ENCODE measurements at places on chromosomes 2 and 18.
A peak's percentile ranks its signal among the peaks of the same experiment; 100 is the strongest.

DNA sequence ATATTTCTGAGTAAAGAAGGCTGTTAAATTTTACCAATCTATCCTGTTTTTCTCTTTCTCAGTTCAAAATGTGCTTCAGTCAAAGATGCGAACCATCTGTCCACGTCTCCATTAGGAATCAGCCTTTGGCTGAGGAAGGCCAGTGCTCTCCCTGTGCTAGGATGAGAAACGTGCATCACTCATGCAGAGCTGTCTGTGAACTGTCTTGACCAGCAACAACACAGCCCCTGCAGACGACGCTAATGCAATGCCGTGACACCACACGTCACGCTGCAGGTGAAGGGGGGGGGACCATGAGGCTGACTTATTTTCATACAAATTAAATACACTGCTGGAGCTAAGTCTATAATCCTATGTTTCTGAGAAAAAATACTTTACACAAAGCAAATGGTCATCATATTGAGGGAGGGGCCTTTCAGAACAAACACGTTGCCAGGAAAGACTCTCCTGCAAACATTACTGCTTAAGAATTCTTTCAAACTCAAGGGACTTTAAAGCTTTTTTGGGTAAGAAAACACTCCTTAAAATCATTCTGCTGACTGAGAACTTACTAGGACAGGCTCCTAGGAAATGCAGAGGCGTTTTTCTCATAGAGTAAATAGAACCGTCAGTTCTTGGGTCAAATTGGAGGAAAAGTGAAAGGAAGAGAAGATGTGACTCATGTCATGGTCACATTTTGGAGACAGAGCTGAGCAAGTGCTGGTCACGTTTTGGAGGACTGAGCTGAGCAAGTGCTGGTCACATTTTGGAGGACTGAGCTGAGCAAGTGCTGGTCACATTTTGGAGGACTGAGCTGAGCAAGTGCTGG, 97.0 kb downstream of the MBP start:
- no peak for DNase-seq

- no peak for DNase-seq
Measured at GRCh38 chr18:79871026-79871390, 73.3 kb downstream of the KCNG2 start.

DNA sequence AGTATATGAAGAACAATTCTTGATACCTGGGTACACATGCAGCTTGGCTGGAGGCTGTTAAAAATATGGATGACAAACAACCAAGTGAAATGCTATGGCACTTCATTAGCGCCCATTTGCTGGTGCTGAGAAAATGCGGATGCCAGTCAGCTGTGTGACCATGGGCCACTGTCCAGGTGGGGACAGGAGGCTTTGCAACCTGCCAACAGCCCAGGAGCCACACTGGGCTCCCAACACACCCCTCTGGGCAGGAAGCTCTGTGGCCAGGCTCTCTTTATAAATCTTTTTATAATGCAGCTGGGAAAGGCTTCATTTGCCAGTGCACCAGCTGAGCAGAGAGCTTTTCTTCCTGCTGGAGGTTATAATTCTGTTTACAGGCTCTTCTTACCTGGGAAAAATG, 19.9 kb downstream of the RNF144A start:
- DNase-seq, result no peak

GRCh38 chr2:167190053-167190452, 301.8 kb downstream of the XIRP2 start:
- no peak for DNase-seq

DNA sequence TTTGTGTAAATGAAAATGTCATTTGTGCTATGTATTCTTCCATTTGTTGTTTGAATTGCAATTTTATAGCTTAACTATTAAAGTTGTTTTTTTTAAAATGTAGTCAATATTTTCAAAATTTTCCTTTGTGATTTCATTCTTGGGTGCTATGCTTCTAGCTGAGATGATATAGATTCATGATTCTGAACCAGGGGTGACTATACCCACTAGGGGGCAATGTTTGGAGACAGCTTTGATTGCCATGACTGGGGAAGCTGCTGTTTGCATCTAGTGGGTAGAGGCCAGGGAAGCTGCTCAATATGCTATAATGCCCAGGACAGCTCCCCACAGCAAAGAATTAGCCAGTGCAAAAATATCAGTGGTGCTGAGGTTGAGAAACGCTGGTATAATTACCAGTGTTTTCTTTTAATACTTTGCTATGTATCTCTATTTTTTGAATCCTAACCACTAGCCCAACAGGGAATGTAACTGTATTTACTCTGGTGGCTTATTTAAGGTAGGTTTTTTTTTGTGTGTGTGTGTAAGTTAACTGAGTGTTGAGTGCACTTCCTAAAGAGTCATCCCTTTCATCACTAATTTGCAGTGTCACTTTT, 99.7 kb downstream of the MEP1B start:
- DNase-seq, result peak; percentile 35

DNA sequence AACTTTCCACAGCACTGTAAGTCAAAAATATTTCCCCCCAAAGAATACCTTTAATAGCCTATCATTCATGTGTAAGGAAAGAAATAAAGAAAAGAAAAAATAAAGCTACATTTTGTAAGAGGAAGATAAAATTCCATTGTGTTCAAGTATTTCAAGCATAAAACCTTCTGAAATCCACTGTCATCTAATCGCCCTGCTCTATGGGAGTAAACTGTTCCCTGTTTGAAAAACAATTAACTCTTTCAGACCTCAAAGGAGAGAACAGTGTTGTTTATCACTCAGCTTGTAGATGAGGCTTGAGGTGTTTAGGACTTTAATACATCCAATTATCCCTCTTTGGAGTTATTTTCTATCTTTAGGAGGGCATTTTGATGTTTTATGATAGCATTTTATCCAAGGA, 112.2 kb upstream of the REG3G start:
- DNase-seq, result no peak

- DNase-seq, result no peak
Measured at GRCh38 chr2:117931978-117932377, 81.9 kb downstream of the CCDC93 start.

DNA sequence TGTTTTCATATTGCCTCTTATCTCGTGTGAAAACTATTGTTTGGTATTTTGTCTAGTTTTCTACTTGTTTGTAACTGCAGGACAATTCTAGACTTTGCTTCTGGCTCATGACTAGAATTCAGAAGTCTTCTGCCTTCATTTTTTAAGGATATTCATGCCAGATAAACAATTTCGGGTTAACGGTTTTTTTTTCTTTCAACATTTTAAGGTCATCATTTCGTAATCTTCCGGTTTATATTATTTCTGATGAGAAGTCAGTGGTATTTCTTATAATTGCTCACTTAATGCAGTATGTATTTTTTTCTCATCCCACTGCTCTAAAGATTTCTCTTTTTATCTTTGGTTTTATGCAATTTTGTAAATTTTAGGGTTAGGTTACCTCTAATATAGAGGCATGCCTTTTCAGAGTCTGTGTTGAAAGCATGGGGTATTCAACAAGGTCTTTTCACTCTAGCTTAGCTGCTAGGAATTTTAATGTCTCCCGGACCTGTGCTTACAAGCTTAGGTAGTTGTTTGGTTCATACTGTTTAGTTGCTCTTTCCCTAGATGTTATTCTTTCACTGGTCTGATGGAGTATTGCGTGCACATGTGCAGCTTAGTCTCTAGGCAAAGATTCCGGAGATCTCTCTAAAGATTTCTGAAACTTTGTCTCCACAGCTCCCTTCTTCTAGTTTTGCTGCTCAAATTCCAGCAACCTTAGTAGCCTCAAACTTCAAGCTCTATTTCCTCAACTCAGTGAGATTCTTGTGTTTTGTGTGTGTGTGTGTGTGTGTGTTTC, 198.1 kb downstream of the MCFD2 start:
- DNase-seq, result no peak

- DNase-seq, result no peak
Measured at GRCh38 chr2:20424300-20425290, 22.3 kb upstream of the RHOB start.

- no peak for DNase-seq
Measured at GRCh38 chr2:118983133-118983532, 41.1 kb downstream of the MARCO start.

DNA sequence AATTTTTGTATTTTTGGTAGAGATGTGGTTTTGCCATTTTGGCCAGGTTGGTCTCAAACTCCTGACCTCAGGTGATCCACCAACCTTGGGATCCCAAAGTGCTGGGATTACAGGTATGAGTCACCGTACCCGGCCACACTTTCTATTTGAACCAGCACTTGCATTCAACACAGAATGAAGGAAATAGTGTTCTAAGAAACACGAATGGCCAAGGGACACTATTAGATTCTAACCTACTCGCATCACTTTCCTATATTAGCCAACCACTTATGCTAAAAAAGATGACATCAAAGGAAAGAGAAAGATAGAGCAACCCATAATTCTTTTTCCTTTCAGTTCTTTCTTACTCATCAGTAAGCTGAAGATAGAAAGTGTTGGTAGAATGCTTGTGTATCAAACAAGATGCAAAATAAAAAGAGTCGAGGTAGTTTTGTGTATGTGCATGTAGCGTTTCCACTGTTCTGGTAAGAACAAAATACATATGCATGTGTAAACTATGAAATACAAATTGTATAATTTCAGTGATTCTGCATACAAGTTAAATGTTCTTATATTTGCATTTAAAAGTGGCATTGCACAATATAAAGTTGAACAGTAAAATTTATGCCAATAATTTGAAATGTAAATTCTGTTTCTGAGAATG, 247.6 kb downstream of the CDCA7 start:
- no peak for DNase-seq

- DNase-seq, result no peak
Measured at GRCh38 chr2:5609201-5609600, 83.0 kb upstream of the SOX11 start.

DNA sequence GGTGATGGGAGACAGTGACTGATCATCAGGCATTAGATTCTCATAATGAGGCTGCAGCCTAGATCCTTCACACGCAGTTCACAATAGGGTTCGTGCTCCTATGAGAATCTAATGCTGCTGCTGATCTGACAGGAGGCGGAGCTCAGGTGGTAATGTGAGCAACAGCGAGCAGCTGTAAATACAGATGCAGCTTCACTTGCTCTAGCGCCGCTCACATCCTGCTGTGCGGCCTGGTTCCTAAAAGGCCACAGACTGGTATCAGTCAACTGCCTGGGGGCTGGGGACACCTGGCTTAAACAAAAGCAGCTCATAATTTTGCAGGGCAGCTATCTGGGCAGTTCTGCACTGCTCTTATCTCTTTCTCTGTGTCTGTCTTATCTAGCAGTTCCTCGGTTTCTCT, 20.4 kb upstream of the CD226 start:
- DNase-seq, result no peak

DNA sequence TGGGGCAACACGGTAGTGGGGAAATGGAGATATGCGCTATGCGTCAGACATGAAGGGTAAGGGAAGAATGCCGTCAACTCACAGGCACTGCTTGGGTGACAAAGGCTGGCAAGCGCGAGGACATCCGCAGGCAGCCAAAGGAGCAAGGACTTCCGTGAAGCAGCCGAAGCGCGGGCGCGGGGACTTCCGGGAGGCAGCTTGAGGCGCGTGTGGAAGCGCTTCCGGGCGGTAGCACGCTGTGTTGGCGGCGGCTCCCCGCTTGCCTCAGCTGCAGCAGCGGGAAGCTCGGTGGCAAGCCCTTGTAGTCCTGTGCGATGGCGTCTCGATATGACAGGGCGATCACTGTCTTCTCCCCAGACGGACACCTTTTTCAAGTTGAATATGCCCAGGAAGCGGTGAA, at the start of gene PSMA8:
Gene PSMA8, plus strand, starts transcription at position 218 of the 400 bp plus-strand sequence. Its CDS starts 97 bp downstream, at position 315.
- DNase-seq, result no peak

DNA sequence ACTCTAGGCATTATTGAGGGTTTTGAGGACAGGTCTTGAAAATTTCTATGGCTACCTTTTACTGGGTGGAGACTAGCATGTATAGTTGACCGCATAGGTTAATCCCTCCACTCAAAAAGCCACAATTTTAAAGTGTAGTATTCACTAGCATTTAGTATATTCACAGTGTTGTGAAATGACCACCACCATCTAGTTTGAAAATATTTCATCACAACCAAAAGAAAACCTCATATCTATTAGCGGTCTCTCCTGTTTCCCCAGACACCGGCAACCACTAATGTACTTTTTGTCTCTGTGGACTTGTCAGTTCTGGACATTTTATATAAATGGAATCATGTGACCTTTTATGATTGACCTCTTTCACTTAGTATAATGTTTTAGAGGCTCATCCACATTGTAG, 53.9 kb downstream of the MSH2 start:
- DNase-seq, result no peak

DNA sequence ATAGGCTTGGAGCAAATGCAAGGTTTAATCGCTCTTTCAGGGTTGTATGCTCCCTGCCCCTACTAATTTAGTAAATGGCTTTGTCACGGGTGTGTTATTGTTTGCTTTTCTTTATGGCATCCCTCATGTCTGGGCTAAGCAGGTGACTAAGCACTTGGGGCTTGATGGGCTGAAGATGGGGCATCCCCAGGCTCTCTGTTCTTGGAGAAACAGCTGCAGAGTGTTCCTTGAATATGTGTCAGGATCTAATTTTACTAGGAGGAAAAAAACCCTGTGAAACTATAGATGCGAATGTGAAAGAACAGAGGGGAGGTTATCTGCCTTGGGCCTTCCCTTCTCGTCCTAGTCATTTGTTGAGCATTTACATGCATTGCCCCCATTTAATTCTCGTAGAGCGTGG, 94.7 kb upstream of the TAF1B start:
- DNase-seq, result no peak

DNA sequence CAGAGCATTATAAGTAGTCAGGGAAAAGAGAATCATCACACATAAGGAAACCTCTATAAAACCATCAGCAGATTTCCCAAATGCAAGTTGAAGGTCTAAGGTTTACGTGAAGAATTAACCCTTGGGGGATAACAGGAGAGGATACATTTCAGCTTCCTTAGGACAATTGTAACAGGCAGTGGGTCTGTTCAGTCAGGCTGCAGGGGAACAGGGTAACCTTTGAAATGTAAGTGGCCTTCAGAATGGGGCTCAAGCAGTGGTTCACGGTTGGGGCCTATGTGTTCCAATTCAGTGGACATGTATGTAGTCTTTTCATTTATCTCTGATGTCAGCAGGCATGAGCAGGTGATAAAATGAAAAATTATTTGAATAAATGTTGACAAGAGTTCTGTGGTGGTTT, 139.3 kb downstream of the EML6 start:
- DNase-seq, result no peak

DNA sequence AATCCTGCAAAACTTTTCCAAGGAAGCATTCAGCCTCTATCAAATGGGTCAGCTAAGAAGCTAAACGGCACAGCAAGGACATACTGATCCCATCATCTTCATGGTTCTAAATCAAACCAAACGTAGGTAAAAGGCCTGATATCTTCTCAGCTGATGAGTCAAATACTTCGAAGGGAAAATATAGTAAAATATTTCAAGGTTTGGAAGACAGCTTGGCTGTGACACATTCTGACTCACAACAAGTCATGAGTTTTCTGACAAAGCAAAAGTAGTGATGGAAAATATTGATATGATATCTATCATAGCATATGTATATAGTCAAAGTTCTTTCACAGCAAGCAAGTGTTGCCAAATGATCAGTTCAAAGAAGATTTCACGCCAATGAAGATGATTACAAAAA, 31.5 kb downstream of the DOCK10 start:
- DNase-seq, result no peak

DNA sequence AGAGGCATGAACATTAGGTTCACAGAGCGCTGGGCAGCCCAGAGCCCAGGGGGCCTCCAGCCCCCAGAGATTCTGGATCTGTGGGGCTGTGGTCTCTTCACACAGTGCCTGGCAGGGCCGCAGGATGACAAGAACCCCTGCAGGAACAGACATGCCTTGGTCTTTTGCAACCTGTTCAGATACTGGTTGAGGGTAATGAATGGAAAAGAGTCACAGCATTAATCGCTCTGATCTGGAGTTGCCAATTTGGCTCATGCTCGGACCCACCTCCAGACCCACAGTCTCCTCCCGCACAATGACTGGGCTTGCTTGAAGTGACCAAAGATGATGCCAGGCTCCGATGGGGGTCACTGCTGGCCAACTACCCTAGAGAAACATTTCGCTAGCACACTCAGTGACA, 229.4 kb upstream of the SMAD2 start:
- DNase-seq, result no peak

Data from nucleus accumbens (tissue), 56 donors.